ENCODE measurements at places on chromosomes 1 and 21. TPM values are rescaled to one million over a fixed set of nuclear protein-coding genes. Genes with fewer than 3 reads are reported as not detected.

UMODL1 gene
- total RNA-seq: not detected

AK5 gene
- 38.3 TPM for total RNA-seq

GBP7 gene
- total RNA-seq: not detected

DNA sequence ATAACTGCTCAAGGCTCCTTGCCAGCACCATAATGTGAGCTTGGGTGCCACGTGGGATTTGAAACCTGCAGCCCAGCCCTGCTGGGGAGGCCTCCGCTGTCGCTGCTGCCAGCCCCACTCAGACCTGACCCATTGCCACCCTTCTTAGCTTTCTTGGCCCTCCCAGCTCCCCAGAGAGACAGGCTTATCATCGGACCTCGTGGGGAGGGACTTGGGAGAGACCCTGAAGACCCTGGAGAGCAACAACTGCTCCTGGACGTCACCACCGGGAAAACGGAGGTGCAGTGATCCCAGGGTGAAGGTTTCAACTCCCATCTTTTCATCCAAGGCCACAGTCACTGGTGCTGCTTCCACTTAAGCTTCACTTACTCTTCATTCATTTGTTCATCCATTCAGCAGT lies 596.1 kb downstream of the PTPRU start:
- H3K27ac ChIP-seq: no peak overlapping the region
- H3K4me1 ChIP-seq: no peaks in the 10 kb centered on the region
- DNase-seq: no peak
- H3K36me3 ChIP-seq: no peaks in the 10 kb centered on the region

GRCh38 chr1:196970182-196970581 lies 7.2 kb upstream of the CFHR5 start:
- H3K36me3 ChIP-seq: no peaks in the 10 kb centered on the region
- H3K4me1 ChIP-seq: no peaks in the 10 kb centered on the region
- no peak for DNase-seq
- no peaks in the 10 kb centered on the region for H3K27me3 ChIP-seq
- H3K4me3 ChIP-seq: no peak overlapping the region

DNA sequence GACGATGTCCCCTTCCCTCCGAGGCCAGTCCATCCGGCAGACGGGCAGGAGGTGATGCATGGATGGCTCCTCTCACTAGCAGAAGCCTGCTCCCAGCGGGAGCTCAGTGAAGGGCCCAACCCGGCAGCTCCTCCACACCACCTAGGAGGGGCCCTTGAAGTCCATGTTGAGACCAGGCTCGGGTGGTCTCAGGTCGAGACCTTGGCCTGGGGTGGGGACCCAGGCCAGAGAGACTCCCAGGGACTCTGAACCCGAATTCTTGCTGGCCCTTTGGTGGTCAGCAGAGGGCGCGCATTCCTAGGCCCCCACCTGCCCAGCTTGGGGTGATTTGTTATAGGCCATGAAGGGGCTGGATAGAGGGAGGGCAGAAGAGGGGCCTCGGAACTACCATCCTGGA lies 642 bp upstream of the NT5C1A start:
- H3K27me3 ChIP-seq: peaks cover 44% of the 10 kb centered on the region
- DNase-seq: no peak
- H3K4me1 ChIP-seq: peaks cover 11% of the 10 kb centered on the region
- H3K36me3 ChIP-seq: no peaks in the 10 kb centered on the region

DNA sequence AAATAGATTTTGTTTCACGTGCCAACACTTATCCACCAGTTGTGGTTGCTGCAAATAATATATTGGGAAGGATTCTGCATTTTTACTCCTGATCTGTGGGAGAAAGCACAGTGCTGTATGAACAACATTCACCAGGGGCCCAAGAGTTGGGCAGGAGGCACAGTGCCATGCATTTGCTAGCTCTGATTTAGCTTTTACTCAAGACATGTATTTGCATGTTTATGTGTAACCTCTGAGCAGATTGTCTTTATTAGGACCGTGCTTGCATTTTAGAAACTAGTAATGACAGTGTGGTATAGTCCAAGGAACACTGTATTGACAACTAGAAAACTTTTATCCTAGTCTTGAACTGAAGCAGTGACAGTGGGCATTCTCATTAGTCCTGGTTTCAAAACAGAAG lies 133.9 kb upstream of the B3GALT2 start:
- DNase-seq: no peak
- H3K36me3 ChIP-seq: no peaks in the 10 kb centered on the region
- peaks cover 9% of the 10 kb centered on the region for H3K4me1 ChIP-seq
- no peaks in the 10 kb centered on the region for H3K27me3 ChIP-seq
- H3K4me3 ChIP-seq: no peak overlapping the region

DNA sequence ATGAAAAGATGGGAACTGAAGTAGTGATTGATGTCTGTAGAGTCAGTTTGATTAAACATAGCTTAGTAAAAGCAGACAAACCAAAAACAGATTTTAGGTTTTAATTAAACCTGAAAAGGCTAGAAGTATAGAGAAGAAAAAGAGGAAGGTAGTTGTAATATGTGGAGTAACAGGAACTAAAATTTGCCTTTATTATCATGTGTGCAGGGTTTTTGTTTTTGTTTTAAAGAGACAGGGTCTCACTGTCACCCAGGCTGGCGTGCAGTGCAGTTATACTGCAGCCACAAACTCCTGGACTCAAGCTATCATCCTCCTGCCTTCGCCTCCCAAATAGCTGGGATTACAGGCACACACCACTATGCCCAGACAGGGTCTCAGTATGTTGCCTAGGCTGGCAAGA lies 6.0 kb downstream of the TOR1AIP1 start:
- peaks cover 52% of the 10 kb centered on the region for H3K36me3 ChIP-seq
- no peak overlapping the region for H3K27ac ChIP-seq
- peaks cover 9% of the 10 kb centered on the region for H3K4me1 ChIP-seq
- H3K27me3 ChIP-seq: no peaks in the 10 kb centered on the region

- H3K27me3 ChIP-seq: no peaks in the 10 kb centered on the region
- peaks cover 41% of the 10 kb centered on the region for H3K4me1 ChIP-seq
- no peaks in the 10 kb centered on the region for H3K36me3 ChIP-seq
- H3K4me3 ChIP-seq: no peak overlapping the region
- no peak for DNase-seq
- H3K27ac ChIP-seq: peak overlapping the region; percentile 96
Observed at GRCh38 chr1:172323686-172324085, 96.8 kb upstream of the C1orf105 start.

- no peak for DNase-seq
- H3K27me3 ChIP-seq: no peaks in the 10 kb centered on the region
- H3K4me3 ChIP-seq: no peak overlapping the region
- no peaks in the 10 kb centered on the region for H3K4me1 ChIP-seq
- no peak overlapping the region for H3K27ac ChIP-seq
- no peaks in the 10 kb centered on the region for H3K36me3 ChIP-seq
Observed at GRCh38 chr1:118190561-118190960, 5.5 kb upstream of the SPAG17 start.

GRCh38 chr1:54979327-54979891 lies 1.0 kb upstream of the TMEM61 start:
- H3K36me3 ChIP-seq: no peaks in the 10 kb centered on the region
- no peak overlapping the region for H3K4me3 ChIP-seq
- peak; percentile 80 for DNase-seq
- peaks cover 3% of the 10 kb centered on the region for H3K4me1 ChIP-seq
- H3K27me3 ChIP-seq: peaks cover 67% of the 10 kb centered on the region
- H3K27ac ChIP-seq: no peak overlapping the region

GRCh38 chr1:64928325-64928724 lies 38.0 kb downstream of the JAK1 start:
- H3K4me1 ChIP-seq: peaks cover 22% of the 10 kb centered on the region
- H3K27me3 ChIP-seq: no peaks in the 10 kb centered on the region
- no peak overlapping the region for H3K27ac ChIP-seq

DNA sequence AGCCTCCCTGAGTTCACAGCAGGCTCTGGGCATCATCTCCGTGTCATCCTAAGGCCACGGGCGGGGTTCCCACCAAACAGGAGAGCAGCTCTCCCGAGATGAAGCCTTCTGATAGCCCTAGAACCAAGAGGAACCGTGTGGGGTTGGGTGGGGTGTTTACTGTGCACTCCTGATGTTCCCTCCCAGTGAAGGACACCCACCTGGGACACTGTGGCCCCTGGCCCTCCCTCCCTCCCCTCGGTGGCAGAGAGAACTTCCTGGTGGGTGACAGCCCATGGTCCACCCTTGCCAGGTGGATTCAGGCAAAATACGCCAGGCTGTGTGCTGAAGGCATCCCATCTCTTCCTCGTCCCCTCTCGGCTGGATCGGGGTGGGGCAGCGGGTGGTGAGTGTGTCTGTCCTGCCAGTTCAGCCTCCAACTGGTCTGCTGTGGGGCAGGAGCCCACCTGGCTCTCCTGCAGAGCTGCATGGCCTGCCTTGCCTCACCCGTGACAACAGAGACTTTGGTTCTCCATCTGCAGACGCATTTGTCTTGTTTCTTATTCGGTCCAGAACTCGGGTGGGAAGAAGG lies 15.6 kb upstream of the C1orf174 start:
- no peak overlapping the region for H3K4me3 ChIP-seq
- H3K27me3 ChIP-seq: no peaks in the 10 kb centered on the region
- H3K27ac ChIP-seq: no peak overlapping the region
- peak; percentile 74 for DNase-seq

DNA sequence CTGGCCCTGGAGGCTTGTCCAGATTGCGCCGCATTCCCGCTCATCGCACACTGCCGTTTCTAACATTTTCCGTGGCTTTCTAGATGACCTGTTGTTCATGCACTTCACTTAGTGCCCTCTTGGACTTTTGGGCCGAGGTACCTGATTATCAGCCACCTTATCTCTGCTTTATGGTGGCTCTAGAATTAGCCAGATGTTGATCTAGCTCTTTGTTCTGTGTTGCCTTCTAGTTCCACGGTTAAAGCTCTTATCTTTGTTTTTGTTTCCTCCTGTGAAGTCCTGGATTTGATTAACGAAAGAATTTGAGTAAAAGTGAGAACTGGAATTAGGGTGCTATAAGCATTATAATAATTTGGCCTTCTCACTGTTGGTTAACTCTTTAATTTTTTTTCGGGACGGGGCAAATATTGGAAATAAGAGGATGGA lies 945 bp downstream of the RNPEP start:
- DNase-seq: no peak
- peak overlapping the region; percentile 49 for H3K27ac ChIP-seq
- peaks cover 13% of the 10 kb centered on the region for H3K4me1 ChIP-seq
- no peaks in the 10 kb centered on the region for H3K27me3 ChIP-seq

DNA sequence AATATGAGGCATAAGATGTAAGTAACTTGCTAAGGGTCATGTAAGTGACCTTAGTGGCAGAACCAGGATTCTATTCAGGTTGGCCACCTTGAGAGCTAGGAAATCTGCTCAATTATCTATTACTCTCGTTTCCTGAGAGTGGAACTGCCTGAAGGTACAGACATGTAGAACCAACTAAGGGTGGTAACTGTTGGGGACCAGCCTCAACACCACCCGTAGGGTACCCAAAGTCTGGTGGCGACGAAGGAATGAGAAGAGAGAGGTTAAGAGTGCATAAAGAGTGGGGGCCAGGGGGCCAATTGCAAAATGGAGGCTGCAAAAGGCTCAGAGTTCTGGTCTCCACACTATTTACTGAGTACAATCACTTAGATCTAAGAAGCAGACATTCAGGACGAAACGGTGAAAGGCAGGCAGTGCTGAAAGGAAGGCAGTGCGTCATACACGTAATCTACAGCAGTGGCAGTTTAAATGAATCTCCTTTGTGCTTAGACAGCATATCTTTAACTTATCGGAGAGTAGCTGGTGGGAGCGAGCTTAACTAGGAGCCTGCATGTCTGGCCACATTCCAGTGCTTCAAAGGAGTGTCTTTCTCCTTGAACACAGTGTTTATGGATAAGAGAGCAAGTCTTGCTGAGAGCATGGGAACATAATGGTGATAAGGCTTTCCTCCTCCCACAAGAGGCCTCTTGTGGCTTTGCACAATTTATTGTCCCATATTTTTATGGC lies 25.0 kb downstream of the SRSF4 start:
- H3K4me3 ChIP-seq: no peak overlapping the region
- H3K4me1 ChIP-seq: no peaks in the 10 kb centered on the region
- DNase-seq: no peak
- no peaks in the 10 kb centered on the region for H3K27me3 ChIP-seq

Measured in osteoblast (primary cell).